ENCODE measurements at places on chromosomes 2 and 18. TPM values are rescaled to one million over a fixed set of nuclear protein-coding genes. Genes with fewer than 3 reads are reported as not detected.
A peak's percentile ranks its signal among the peaks of the same experiment; 100 is the strongest.

DNA sequence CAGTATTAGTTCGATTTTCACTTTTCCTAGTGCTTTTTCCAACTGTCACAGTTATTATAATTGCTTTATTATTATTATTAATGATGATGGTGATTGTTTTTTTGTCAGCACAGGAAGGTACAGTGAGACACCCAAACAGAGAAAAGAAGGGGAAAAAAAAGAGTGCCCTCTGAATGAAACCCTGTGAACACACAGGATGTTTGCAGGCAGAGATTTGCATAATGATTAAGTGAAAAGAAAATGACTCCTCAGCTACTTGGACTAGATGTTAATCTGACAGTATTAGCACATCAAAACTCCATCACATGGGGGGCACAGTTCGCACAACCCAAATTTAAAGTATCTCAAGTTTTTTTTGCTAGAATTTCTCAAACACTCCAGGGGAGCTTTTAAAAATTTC, 32.9 kb downstream of the ADD2 start:
- H3K36me3 ChIP-seq, result no peaks in the 10 kb centered on the region
- H3K4me1 ChIP-seq, result no peaks in the 10 kb centered on the region
- H3K4me3 ChIP-seq, result no peak overlapping the region
- ATAC-seq, result no peak

- H3K4me3 ChIP-seq, result no peak overlapping the region
- no peaks in the 10 kb centered on the region for H3K36me3 ChIP-seq
- H3K4me1 ChIP-seq, result peaks cover 3% of the 10 kb centered on the region
- H3K27ac ChIP-seq, result no peak overlapping the region
- H3K27me3 ChIP-seq, result peaks cover 6% of the 10 kb centered on the region
- no peak for ATAC-seq
These were observed 87.2 kb upstream of the ZEB2 start for GRCh38 chr2:144607099-144607498.

DNA sequence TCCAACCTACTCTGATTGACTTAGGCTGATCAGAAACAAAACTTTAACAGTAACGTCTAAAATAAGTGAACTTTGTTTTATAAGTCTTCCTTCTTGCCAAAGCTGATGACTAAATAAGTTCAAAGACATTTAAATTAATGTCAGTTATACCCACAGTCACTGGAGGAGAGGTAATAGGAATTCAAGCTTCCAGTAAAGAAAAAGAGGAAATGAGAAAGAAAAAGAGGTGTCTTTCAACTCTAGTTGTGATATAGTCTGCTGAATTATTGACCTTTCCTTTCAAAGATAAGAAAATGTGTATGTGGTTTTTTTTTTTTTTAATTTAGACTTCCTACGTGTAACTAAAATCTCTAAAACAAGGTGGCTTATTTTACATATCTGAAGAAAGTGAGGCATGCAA, 191.5 kb downstream of the SLC8A1 start:
- H3K36me3 ChIP-seq, result no peaks in the 10 kb centered on the region
- H3K27ac ChIP-seq, result no peak overlapping the region
- H3K4me1 ChIP-seq, result no peaks in the 10 kb centered on the region
- no peak for ATAC-seq
- no peaks in the 10 kb centered on the region for H3K27me3 ChIP-seq

GRCh38 chr2:166042356-166042755, 85.5 kb downstream of the SCN1A start:
- peaks cover 10% of the 10 kb centered on the region for H3K27me3 ChIP-seq
- no peak overlapping the region for H3K27ac ChIP-seq

GRCh38 chr2:147416099-147416498, 428.7 kb upstream of the ACVR2A start:
- no peaks in the 10 kb centered on the region for H3K36me3 ChIP-seq
- H3K4me1 ChIP-seq, result peaks cover 7% of the 10 kb centered on the region
- peak; percentile 63 for ATAC-seq
- peaks cover 7% of the 10 kb centered on the region for H3K27me3 ChIP-seq

GRCh38 chr2:238082151-238082550, 18.0 kb upstream of the ESPNL start:
- H3K4me1 ChIP-seq, result no peaks in the 10 kb centered on the region
- no peak overlapping the region for H3K27ac ChIP-seq
- no peak overlapping the region for H3K4me3 ChIP-seq
- peaks cover 95% of the 10 kb centered on the region for H3K36me3 ChIP-seq
- no peaks in the 10 kb centered on the region for H3K27me3 ChIP-seq

- H3K27me3 ChIP-seq, result peaks cover 18% of the 10 kb centered on the region
- no peaks in the 10 kb centered on the region for H3K36me3 ChIP-seq
- peak overlapping the region; percentile 83 for H3K4me3 ChIP-seq
These were observed 11.9 kb upstream of the MLPH start for GRCh38 chr2:237474931-237475703.

DNA sequence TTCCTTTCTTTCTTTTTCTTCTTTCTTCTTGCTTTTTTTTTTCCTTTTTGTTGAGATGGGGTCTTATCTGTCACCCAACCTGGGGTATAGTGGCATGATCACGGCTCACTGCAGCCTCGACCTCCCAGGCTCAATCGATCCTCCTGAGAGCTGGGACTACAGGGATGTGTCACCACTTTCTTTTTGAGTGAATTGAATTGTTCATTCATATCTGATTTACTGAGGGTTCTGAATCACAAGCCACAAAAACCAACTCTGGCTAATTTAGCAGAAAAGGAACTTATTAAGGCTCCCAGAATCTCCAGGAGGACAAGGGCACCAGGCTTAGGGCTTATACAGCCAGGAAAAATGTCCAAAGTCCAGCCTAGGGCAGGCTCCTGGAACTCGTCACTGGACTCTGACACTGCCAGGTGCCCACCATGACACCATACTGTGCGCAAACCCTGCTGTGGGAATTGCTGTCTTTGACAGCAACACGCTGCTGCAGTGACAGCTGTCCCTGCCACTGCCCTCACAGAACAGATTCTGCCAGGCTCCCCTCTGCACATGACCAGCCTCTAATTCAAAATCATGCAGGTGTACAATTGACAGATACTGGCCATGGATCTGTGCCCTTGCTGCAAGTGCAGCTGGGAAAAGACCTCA, 42.9 kb upstream of the EML6 start:
- H3K27me3 ChIP-seq, result peaks cover 35% of the 10 kb centered on the region
- H3K4me1 ChIP-seq, result peaks cover 14% of the 10 kb centered on the region
- H3K4me3 ChIP-seq, result peak overlapping the region; percentile 70
- ATAC-seq, result peak; percentile 96
- H3K27ac ChIP-seq, result peak overlapping the region; percentile 77
- peaks cover 5% of the 10 kb centered on the region for H3K36me3 ChIP-seq

GRCh38 chr2:23204685-23205242, 180.2 kb upstream of the KLHL29 start:
- H3K27ac ChIP-seq, result no peak overlapping the region
- H3K4me1 ChIP-seq, result no peaks in the 10 kb centered on the region
- H3K36me3 ChIP-seq, result no peaks in the 10 kb centered on the region
- H3K4me3 ChIP-seq, result no peak overlapping the region
- no peak for ATAC-seq

- H3K27me3 ChIP-seq, result peaks cover 11% of the 10 kb centered on the region
- no peak overlapping the region for H3K27ac ChIP-seq
- H3K36me3 ChIP-seq, result no peaks in the 10 kb centered on the region
- H3K4me3 ChIP-seq, result no peak overlapping the region
- no peaks in the 10 kb centered on the region for H3K4me1 ChIP-seq
These were observed 20.4 kb upstream of the PDCL3 start for GRCh38 chr2:100542418-100542817.

GRCh38 chr2:235659767-235660322, 166.0 kb downstream of the AGAP1 start:
- no peak overlapping the region for H3K4me3 ChIP-seq
- no peaks in the 10 kb centered on the region for H3K4me1 ChIP-seq

GRCh38 chr18:68498185-68498584, 216.7 kb downstream of the TMX3 start:
- no peaks in the 10 kb centered on the region for H3K27me3 ChIP-seq
- no peak overlapping the region for H3K27ac ChIP-seq
- no peaks in the 10 kb centered on the region for H3K36me3 ChIP-seq
- ATAC-seq, result no peak

DNA sequence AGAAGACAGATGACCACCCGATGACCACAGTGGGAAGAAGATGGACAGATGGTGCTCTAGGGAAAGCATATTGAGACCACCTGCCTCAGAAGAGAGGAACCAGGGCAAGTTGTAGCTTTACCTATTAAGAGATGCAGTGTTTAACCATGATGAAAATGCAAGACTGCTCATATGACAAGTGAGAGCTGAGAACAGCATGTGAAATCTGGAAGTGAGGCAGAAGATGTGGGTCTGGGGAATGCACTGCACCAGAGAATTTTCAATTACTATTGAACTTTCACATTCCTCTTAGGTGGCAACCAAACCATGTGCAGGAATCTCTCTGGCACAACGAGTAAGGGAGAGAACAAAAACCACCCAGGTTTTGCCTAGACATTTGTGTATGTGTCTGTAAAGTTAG, 184.8 kb upstream of the CRIM1 start:
- no peaks in the 10 kb centered on the region for H3K4me1 ChIP-seq
- H3K36me3 ChIP-seq, result no peaks in the 10 kb centered on the region
- ATAC-seq, result no peak
- peaks cover 5% of the 10 kb centered on the region for H3K27me3 ChIP-seq
- H3K27ac ChIP-seq, result no peak overlapping the region

GRCh38 chr18:21489119-21489750, 111.3 kb downstream of the ESCO1 start:
- H3K4me1 ChIP-seq, result no peaks in the 10 kb centered on the region
- H3K27ac ChIP-seq, result no peak overlapping the region
- peak; percentile 66 for ATAC-seq
- no peak overlapping the region for H3K4me3 ChIP-seq

The GLI2 gene
- not detected for total RNA-seq

The AGXT gene
- not detected for total RNA-seq

The ALPP gene
- total RNA-seq, result 0.19 TPM

The PRKAG3 gene
- total RNA-seq, result not detected

The IL1F10 gene
- not detected for total RNA-seq

The CLEC4F gene
- not detected for total RNA-seq

The DOCK10 gene
- total RNA-seq, result 142 TPM

The TM4SF20 gene
- not detected for total RNA-seq

The WDR35 gene
- 5.0 TPM for total RNA-seq

The CRYGC gene
- not detected for total RNA-seq
